ENCODE measurements at places on chromosomes 1 and 21. TPM values are rescaled to one million over a fixed set of nuclear protein-coding genes. Genes with fewer than 3 reads are reported as not detected.

The NFASC gene
- polyA plus RNA-seq, result 1.7 TPM

The IFNLR1 gene
- 7.5 TPM for polyA plus RNA-seq

The ATAD3C gene
- polyA plus RNA-seq, result 1.2 TPM

The ZNF692 gene
- polyA plus RNA-seq, result 60.8 TPM

The KPRP gene
- not detected for polyA plus RNA-seq

GRCh38 chr1:227568593-227568992 is 5.2 kb downstream of the ZNF678 start:
- no peak for DNase-seq

DNA sequence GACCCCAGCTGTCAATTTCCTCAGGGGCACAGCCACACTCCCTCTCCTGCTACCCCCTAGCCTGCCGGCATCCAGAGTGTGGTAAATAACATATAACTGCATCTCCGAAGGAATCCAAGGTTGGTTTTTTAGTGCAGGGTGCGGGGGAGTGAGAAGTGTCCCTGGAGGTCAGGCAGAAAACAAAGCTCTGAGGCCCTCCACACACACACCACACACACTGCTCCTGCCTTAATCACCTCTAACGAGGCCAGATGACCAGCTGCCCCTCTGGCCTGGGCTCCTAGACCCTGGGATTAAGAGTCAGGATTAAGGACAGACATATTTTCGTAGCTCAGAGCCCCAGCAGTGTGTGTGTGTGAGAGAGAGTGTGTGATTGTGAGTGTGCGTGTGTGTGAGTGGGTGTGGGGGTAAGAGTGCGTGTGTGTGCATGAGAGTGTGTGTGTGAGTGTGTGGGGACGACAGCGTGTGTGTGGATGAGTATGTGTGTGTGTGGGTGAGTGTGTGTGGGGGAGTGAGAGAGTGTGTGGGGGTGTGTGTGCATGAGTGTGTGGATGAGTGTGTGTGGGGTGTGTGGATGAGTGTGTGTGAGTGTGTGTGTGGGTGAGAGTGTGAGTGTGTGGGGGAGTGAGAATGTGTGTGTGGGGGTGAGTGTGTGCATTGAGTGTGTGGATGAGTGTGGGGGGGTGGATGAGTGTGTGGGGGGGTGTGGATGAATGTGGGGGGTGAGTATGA is 14.6 kb downstream of the SDC3 start:
- DNase-seq, result no peak

- DNase-seq, result no peak
Measured at GRCh38 chr1:12578860-12579422, 39.1 kb downstream of the DHRS3 start.

DNA sequence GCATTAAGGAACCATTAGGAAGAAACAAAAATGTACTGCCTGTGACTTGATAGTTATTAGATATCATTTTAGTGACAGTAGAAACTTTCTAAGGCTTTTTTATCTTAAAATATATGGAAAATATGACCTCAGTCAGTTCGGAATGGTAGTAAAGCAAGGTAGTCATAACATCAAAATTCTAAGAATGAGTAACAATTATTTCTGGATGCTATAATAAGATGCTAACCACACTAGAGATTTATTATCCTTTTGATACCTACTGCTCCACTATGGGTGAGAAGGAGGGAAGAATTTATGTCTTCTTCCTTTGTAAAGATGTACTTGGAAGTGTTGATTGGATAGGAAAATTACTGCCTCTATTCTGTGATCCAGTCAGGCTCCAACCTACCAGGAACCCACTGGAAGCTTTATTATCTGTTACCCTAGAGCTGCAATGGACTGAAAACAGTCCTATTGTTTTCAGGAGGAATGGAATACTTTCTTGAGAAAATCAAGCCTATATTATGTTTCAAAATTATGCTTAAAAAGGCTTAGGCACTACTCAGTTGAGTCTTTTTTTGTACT is 8.8 kb downstream of the FMN2 start:
- no peak for DNase-seq

GRCh38 chr1:6191968-6192367 is 7.4 kb downstream of the RPL22 start:
- no peak for DNase-seq

GRCh38 chr1:72432645-72433267 is 150.4 kb upstream of the NEGR1 start:
- DNase-seq, result no peak

DNA sequence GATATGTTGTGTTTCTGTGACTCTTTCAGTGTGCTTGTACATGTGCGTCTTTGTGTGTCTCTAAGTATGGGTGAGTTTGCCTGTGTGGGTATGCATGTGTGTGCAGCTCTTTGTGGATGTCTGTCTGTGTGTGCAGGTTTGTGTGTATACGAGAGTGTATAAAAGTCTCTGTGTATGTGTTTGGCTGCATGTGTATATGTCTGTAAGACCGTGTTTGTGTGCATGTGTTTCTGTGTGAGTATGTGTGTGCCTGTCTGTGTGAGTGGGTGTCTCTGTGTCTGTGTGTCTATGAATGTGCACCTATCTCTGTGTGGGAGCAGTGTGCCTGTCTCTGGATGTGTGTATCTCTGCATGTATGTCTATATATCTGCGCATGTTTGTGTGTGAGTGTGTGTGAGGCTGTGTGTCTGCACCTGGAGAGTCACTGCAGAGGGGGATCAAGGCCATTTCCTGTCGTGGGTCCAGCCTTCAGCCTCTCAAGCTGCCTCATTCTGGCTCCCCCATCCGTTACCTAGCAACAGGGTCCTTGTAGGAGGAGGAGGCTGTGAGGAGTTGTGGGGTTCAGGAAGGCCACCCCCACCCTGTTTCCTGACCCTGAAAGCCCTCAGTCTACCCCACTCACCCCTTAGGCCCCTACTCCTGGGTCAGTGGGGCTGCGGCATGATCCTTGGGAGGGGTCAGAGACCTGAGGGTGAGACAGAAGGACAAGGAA is 10.4 kb downstream of the FGR start:
- DNase-seq, result no peak

DNA sequence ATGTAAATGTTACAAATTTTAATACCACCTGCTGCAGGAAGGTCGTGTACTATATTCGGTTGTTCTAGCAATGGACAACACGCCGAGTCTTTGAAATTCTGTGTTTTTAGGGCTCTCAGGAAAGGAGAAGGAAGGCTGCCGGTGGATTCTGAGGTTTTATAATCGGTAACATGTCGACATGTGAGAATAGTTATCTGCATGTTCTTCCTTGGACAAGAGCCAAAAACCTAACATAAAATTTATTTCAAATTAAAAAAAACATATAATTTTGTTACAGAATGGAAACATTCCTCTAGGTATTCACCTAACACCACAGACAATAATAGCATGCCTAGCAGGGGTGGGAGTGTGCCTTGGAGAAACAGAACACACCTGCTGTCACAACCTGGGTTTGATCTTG is 4.8 kb downstream of the PSMG1 start:
- DNase-seq, result no peak

- no peak for DNase-seq
Measured at GRCh38 chr1:9960706-9961562, 17.7 kb downstream of the NMNAT1 start.

- no peak for DNase-seq
Measured at GRCh38 chr1:221873673-221874072, 131.8 kb upstream of the DUSP10 start.

- peak; percentile 11 for DNase-seq
Measured at GRCh38 chr1:60149251-60149650, 75.7 kb upstream of the C1orf87 start.

- DNase-seq, result peak; percentile 46
Measured at GRCh38 chr1:234589064-234589800, 20.7 kb downstream of the IRF2BP2 start.

DNA sequence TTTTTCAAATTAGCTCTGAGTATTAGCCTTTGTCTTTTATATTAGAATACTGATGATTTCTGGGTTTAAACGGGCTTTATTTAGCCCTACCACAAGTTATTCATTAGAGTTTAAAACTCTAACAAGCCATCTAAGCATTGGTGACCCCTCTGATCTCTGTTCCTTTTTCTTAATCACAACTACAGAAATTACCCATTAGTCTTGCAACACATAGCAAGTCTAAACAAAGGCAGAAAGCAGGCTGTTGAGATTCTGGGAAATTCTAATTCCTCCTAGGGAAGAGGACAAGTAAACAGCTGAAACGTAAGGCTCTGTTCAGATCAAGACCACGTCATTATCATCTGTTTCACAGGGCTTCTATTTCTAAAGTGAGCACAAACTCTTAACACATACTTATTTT is 491.2 kb upstream of the ZRANB2 start:
- no peak for DNase-seq

- no peak for DNase-seq
Measured at GRCh38 chr21:32951041-32951440, 74.7 kb upstream of the OLIG2 start.

GRCh38 chr1:158362941-158363340 is 9.2 kb downstream of the CD1E start:
- DNase-seq, result no peak

- no peak for DNase-seq
Measured at GRCh38 chr1:160125746-160126145, 10.2 kb downstream of the ATP1A2 start.

- no peak for DNase-seq
Measured at GRCh38 chr1:173249349-173249748, 42.2 kb upstream of the TNFSF4 start.

DNA sequence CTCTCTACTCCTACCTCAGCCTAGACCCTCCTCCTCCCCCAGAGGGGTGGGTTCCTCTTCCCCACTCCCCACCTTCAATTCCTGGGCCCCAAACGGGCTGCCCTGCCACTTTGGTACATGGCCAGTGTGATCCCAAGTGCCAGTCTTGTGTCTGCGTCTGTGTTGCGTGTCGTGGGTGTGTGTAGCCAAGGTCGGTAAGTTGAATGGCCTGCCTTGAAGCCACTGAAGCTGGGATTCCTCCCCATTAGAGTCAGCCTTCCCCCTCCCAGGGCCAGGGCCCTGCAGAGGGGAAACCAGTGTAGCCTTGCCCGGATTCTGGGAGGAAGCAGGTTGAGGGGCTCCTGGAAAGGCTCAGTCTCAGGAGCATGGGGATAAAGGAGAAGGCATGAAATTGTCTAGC is 21.6 kb upstream of the VPS13D start:
- no peak for DNase-seq

DNA sequence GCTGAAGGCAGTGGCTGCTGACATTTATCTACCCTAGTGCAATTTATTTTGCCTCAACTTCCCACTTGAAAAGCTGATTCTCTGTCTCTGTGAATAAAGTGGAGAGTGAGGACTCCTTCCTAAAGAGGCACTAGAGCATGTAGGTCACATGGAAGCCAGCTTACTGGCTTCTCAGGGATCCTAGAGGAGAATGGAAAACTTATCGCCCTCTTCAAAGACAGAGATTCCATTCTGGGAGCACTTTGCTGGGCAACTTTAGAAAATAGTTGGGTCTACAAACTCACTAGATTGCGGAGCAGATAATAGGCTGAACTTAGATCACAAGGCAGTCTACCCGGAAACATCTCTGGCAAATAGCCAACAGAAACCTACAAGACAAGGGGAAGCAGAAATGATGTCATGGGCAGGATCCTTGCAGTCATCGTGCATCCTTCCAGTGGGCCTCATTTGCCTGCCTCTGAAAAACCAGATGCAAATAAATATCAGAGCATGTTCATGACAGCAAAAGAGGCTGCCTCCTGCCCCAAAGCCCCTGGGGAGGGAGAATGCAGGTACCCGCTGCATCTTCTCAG is 104.8 kb upstream of the BARHL2 start:
- no peak for DNase-seq

DNA sequence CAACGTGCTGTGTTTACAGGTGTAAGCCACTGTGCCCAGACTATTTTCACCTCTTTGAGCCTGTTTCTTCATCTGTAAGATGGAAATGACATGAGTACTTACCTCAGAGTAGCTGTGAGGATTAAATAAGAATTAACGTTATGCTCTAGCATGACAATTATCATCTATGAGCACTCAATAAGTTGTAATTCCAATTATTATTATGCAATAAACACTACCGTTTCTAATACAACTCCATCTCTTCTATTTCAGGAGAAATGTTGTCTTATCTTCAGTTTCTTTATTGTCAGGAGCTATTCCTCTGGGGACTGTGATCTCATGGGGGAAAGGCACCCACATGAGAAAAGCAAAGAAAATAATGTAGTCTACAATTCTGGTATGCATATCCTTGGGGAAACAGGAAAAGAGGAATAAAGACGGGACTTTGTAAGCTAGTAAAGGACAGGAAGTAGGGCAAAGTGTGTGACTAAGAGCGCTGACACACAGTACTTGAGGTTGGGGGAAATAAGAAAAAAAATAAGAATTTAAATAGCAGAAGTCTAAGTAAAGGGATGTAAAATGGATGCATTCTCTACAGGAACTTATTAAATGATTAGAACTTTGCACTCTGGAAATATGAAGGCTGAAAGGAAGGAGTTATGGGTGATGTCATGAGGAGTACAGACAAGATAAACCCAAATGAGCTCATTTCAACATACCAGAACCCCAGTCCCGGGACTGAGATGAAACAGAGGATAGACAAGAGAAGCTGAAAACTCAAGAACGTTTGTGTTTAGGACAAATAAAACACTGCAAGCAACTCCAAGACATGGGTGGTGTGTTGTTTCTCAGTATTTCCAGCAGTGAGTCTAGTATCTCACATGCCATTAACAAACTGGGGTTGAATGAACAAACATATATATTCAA is 9.8 kb downstream of the PHC2 start:
- no peak for DNase-seq

GRCh38 chr1:204996981-204997380 is 46.0 kb upstream of the CNTN2 start:
- no peak for DNase-seq

DNA sequence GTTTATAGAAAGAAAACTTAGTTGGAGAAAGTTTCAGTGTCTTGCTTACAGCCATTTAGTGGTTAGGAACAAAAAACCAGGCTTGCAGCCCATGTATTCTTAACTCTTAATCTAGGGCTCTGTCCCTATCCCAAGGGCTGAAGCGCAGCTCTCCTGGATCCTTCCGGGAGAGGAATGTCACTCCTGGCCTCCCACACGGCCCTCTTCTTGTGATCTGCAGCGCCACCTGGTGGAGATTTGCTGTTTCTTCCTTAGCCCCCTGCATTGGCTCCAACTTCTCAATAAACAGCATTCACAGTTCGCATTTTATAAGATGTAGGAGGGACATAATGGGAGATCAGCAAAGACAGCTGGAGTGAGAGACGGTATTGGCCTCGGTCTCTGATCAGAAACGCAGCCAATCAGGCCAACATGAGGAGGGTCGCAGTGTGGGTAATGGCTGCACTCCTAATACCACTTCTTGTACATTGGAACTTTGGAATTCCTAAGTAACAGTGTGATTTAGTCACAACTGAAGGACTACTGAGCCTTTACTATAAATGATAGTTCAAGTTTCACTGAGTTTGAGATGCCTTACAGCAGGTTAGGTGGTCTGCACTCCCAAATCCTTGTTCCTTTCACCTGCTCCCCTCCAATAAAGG is 283.4 kb downstream of the ASTN1 start:
- DNase-seq, result peak; percentile 93

GRCh38 chr1:161486806-161487741 is 18.2 kb upstream of the FCGR2A start:
- DNase-seq, result peak; percentile 80

All from hepatocyte (in vitro differentiated cells).